ENCODE measurements at places on chromosomes 11 and 22.

DNA sequence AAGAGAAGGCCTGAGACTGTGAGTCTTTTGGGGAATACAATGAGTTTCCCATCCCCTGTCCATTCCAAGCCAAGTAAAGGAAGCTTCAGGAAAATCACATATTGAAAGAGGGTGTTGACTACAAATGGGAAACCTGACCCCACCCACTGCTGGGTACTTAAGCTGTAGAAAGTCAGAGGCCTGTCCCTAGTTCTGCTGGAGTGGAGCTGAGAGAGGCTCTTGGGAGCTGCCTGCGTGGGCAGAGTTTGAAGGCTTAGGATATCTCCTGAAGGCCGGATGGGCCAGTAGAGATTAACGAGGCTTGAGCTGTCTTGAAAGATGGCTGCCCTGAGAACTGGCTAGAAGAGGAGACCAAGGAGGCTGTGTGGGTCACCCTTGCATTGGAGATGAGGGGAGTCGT is 176.2 kb upstream of the NECTIN1 start:
- no peak for DNase-seq

DNA sequence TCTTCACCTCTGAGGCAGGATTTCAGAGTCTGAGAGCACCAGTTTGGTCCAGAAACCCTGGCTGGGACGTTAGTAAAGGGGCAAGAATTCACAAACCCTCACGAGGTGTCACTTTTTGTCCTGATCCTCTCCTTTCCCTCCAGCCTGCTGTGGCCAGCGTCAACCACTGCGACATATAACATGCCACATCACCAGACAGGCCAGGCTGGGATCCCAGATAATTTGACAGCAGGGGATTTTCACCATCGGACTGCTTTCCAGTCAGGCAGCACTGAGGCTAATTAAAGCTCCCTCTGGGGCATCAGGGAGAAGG is 36.8 kb upstream of the RBFOX2 start:
- no peak for DNase-seq

- no peak for DNase-seq
Observed at GRCh38 chr11:61104963-61105362, 2.7 kb downstream of the CD5 start.

GRCh38 chr22:49097966-49098365 is 729.7 kb downstream of the BRD1 start:
- no peak for DNase-seq

DNA sequence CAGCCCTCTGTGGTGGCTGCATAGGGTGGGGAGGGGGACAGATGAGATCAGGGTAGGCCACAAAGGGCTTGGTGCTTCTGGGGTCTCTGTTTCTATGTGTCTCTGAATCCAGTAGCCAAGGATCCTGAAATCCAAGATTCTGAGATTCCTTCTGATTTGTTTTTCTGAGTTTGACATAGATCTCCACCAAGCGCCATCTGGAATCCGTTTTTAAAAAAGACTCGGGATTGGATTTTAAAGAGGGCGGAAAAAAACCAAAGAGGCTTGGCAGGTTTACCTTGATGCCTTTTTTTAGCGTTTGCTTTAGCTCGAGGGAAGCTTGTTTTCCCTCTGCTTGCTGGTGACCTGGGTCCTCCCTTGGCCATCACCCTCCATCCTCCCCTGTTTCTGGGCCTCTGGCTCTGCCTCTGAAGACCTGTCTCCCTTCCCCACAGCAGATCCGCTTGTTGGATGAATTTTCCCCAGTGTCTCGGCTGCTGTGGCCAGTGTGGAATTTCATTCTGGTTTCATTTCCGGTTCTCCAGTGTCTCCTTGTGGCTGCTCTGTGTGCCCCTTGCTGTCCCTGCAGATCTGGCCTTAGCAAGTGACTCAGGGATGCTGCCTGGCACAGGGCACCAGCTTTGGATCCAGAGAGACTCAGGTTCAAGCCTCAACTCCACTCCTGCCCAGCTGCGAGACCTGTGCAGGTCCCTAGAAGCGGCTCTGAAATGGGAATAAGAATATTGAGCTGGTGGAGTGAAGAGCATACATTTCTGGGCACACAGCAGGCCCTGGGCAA is 15.1 kb downstream of the SYNGR1 start:
- peak; percentile 32 for DNase-seq

GRCh38 chr11:33040033-33040861 is 875 bp downstream of the TCP11L1 start:
- no peak for DNase-seq

DNA sequence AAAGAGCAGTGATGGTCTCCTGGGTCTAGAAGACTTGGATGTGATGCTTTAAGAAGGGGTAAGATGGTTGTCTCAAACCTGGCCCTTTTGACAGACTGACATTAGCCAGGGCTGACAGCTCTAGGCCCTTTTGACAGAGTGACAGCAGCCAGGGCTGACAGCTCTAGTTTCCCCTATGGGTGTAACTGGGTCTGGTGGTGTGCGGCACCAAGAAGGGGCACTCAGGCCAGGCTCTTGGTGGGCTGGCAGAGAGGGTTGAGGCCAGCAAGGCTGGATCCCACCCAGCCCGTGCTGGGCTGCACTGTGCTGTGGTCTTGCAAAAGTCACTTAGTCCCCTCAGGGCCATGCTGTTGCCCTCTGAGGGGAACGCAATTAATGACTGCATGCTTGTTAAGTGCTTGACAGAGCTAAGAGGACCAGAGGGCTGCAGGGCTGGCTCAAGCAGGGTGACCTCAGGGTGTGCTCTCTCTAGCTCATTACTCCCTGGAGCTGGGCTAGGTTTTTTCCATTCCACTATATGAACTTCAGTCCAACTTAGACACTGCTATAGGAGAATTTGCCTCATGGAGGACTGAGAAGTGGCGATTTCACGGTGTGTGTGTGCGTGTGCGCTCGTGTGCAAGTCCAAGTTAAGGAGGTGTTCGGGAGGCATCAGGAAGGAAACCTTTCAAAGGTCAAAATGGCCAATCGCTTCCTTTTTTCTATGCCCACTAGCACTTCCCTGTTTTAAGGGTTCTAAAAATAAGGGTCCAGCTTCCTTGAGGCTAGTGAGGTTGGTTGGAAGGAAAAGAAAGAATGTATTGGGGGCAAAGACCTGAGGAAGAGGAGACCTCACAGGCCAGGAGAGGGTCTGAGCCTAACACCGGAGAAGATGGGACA is 4.4 kb downstream of the UBASH3B start:
- no peak for DNase-seq

DNA sequence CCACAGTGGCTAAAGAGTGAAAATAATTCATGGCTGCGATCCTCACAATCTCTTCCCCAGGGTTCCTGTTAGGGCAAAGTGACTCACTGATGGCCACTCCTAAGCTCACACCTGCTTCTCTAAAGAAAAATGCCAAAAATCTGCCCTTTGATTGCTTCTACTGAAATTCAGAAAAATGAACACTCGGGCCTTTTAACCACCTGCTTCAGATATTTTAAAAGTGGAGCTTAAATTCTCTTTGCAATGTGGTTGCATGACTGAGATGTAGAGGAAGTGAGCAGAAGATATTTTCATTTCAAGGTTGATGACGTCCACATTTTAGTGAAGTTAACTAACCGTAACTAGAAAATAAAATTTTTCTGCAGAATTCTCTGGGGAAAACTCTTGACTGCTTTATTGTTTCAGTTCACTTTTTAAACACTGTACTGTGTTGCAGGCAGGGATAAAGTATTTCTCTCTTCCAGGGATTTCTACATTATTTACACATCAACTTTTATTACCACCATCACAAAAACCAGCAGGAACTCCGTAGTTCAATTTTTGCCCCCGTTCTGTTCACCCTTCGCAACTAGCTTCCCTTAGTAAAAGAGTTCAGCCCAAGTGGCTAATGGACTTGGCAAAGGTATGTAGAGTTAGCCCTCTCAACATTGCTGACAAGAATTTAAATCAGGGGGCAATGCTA is 8.5 kb downstream of the RAB30 start:
- no peak for DNase-seq

DNA sequence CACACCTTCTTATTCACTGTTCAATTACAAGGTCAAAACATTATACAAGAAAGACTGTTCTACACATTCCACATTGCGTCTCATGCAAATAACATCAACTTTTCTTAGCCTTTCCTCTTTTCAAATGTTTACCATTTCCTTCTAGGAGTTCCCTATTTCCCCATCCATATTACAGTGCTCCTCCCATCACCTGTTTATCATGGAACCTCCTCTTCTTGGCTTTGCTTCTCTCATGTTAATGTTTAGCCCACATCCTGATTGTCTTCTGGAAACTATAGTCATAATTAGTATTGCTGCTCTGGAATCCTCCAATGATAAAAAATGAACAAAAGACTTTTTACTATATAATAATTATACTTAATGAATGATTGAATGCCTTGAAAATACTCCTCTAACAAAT is 21.3 kb downstream of the OR52E1 start:
- no peak for DNase-seq

Data from right hindlimb (tissue), 1 donor.